ENCODE measurements at places on chromosomes 5 and 9.

GRCh38 chr5:149161026-149161687, 19.9 kb downstream of the ABLIM3 start:
- no peak for DNase-seq

- no peak for DNase-seq
Observed at GRCh38 chr9:128603697-128604096, 51.3 kb downstream of the SPTAN1 start.

DNA sequence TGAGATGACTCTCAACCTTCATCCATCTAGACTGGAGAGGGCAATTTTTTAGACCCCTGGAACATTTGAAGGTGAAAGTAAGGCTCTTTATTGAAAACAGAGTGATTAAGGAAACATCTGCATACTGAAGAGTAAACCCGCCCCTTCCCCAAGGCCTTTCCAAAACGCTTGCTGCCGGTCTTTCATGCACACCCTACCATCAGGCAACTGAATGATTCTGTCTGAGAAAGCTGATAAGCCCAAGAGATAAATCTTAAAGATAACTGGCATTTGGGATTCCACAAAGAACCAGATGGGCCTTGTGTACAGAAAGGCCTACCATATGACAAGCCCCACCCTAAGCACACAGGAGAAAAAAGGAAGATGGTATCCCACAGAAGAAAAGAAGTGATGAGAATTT, 54.4 kb upstream of the PIK3R1 start:
- no peak for DNase-seq

DNA sequence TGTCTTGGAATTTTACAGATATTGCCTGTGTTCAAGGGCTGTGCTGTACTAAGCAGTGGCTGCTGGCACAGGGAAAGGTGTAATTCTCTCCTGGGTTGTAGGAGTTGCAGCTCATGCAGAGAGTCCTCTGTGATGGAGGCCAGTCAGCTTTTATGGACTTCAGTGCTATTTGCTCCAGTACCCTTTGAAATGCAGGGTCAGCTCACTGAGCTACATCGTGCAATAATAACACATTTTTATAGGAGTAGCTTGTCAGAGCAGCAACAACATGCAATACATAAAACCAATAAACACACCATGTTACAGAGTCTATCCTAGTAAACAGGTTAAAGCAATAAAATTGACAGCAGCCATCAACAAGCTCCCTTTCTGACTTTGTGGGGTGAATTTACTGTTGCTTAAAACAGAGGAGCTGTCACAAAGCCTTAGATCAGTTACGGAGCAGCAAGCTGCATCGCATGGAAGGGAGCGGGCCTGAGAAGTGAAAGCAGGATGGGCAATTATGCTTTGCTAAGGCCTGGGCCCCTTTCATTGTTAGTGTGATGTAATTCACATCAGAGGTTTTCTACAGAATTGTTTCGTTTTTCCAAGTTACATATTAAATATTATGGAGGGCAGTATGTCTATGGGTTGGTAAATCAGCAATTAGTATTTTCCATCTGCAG, 16.8 kb downstream of the CD180 start:
- no peak for DNase-seq

DNA sequence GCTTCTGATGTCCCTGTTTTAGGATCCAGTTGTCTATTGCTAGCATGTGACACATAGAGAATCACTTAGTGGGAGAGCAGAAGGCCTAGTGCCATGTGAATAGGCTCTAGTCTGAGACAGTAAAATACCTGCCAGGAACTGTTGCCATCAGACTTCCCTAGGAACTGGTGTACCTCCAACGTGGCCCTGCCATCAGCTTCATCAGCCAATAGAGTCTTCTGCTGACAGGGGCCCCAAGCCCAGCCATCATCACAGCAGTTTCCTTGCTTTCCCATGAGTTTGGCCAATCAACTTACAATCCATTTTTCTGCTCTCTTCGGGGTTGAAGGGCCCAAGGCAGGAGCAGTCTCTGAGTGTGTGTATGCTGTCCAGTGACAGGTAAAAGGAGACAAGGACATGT, 128.4 kb upstream of the ADRA1B start:
- DNase-seq = no peak

DNA sequence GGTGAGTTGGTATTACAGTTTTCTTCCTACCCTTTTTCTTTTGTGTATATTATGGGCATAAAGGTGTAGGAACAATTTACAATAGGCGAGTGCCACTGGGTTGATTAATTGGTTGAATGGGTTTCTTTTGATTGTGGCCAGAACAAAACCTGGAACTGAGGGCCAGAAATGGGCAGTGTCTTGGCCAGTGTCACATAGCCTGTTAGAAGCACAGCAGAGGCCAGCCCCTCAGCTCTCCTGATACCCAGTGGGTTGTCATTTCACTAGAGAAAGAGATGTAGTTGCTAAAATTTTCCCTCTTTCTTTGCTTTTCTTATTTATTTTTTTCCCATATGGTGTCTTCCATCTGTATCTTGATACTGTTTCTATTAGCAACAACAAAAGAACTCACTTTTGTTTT, 38.8 kb upstream of the SEMA6A start:
- no peak for DNase-seq

GRCh38 chr5:142795251-142795650, 25.1 kb downstream of the ARHGAP26 start:
- DNase-seq = no peak

DNA sequence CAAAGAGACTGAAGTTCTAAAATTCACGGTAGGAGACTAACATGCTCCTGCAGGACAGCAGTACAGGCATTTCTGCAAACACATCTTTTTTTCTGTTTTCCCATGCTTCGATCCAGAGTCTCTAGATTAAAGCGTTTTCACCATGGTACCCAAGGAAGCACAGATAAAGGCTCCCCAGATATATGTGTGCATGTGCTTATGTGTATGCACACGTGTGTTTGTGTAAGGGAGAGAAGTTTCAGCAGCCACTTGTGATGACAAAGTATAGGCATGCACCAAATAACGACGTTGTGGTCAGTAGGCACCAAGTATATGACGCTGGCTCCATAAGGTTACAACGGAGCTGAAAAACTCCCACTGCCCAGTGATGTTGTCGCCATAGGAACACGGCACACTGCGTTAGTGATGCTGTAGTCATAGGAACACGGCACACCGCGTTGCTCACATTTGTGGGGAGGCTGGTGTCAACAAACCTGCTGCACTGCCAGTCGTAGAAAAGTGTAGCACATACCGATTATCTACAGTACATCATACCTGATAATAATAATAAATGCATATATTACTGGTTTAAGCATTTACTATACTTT, 21.7 kb downstream of the MED10 start:
- no peak for DNase-seq

DNA sequence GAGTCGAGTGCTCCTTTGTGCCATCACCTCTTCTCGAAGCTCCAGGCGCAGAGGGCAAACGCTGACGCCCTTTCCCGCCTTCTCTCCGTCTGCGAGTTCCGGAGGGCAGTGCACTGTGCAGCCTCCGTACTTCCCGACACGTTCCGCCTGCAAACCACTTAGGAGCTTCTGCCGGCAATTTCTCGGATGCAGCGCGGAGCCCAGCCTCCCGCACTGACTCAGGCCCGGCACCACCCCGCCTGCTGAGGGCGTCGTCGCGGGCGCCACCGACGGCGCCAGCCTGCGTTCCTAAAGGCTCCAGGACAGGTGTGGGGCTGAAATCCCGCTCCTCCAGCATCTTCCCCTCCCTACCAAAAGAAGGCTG, 9.3 kb upstream of the TRIM36 start:
- DNase-seq = no peak

GRCh38 chr9:69307446-69308205, 17.4 kb upstream of the ENTREP1 start:
- DNase-seq = no peak
